Ammon's horn (tissue), 1 donor: ENCODE measurements at places on chromosomes 13 and 19.

DNA sequence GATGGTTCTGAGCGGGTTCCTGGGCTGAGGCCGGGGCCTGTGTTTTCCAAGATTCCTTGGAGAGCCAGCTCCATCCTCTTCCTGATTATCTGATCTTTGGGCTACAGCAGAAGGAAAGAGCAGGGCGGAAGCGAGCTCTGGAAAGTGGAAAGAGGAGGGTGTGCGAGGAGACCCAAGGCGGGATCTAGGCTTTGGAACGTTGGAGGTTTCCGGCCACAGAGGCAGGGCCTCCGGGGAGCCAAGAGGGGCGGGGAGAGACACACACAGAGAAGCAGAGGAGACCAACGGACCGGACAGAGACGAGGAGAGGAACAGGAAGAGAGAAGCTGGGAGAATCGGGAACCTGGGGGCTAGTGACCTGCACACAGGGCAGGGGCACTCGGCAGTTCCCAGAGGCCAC lies at the start of gene CLEC11A:
CLEC11A (plus strand) TSS at position 296 of the 400 bp plus-strand sequence. CDS start 162 bp downstream, outside the sequence.
- no peak for DNase-seq

- DNase-seq = no peak
Measured at GRCh38 chr13:112558696-112559418, 29.1 kb downstream of the TUBGCP3 start.

GRCh38 chr13:75790198-75790970 lies 154.3 kb downstream of the LMO7 start:
- DNase-seq = no peak

GRCh38 chr19:23403581-23404324 lies 8.5 kb upstream of the ZNF91 start:
- DNase-seq = no peak

DNA sequence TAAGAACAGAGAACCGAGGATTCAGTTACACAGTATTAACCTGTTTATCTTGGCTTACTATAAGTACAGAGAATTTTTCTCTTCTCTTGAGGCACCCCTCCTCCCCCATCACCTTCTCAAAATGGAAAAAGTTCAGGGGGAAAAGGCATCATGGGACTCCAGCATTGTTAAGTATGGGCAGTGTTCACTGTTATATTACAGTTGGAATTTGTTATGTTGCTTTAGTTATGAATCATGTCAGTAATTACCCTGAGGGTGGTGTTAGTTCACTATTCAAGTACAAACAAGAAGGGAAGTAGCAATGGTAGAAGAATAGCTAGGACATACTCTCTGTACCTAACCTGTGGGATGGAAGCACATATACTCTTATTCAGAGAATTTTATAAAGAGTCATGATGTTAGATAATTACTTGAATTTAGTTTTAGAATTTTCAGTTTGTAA lies 12.0 kb downstream of the LPAR6 start:
- DNase-seq = no peak

DNA sequence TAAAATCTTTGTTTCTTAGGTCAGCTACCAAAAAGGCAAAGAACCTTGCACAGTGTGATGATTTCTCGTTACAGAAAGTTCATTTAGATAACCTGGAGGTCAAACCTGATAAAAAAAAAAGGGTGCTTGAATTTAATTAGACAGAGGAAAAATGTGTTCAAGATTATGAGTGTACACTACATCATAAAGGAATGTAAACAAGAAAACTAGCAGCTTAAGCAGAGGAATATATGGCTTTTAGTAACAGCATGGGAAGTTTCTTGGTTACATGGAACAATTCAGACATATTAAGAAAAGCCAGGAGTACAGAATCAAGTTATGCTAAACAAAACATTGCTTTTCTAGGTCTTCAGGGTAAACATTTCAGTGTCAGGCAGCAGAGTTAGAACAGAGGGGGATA lies 32.9 kb downstream of the ING1 start:
- DNase-seq = no peak

GRCh38 chr19:31505596-31505910 lies 156.3 kb upstream of the TSHZ3 start:
- no peak for DNase-seq

- DNase-seq = no peak
Measured at GRCh38 chr13:25871389-25872125, 180.3 kb downstream of the SHISA2 start.

DNA sequence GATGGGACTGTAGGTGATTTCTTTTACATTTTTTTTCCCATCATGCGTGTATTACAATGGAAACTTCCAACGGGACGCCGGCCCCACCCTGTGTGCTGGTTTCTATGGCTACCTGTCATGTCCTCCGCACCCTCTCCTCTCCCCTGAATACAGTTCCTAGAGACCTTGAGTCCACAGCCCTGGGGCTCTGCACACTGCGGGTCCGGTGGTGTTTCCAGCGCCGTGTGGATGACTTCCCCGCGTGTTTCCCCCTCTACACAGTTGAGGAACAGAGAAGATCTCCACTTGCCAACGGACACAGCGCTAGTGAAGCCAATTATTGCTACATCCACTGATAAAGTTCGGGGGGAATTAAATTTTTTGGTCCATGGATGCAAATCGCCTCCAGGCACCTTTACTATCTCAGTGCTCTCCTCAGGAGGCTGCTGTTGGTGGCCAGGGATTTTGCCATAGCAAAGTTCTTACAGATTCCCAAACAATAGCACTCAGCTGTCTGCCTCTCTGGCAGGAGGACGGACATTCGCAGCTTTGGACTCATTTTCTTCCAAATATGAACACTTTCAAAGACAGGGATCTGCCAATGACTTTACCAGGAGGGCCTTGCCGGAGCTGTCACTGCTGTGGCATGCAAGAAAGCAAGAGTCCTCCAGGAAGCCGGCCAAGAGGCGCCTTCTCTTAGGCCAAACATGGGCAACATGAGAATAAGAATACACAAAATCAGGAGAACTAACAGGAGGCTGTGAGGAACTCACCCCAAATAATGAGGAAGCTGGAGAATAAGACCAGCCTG lies 39.3 kb upstream of the GAS6 start:
- DNase-seq = no peak

- no peak for DNase-seq
Measured at GRCh38 chr13:46962281-46962941, 65.6 kb upstream of the HTR2A start.
